ENCODE measurements at places on chromosomes 11 and 22.

DNA sequence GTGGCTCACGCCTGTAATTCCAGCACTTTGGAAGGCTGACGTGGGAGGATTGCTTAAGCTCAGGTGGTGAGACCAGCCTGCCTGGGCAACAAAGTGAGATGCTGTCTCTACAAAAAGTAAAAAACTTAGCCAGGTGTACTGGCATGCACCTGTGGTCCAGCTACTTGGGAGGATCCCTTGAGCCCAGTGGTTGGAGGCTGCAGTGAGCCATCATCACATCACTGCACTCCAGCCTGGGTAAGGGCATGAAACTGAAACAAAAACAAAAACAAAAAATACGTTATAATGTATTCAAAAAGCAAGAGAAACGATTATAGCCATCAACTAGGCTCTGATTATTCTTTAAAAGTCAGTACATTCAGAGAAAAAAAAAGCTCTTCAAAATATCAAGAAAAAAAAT is 62.5 kb downstream of the TCF20 start:
- DNase-seq = no peak

GRCh38 chr22:46244771-46245170 is 5.3 kb downstream of the CDPF1 start:
- no peak for DNase-seq

- DNase-seq = no peak
These were observed 4167.4 kb upstream of the OR11H1 start for GRCh38 chr22:11360632-11361031.

DNA sequence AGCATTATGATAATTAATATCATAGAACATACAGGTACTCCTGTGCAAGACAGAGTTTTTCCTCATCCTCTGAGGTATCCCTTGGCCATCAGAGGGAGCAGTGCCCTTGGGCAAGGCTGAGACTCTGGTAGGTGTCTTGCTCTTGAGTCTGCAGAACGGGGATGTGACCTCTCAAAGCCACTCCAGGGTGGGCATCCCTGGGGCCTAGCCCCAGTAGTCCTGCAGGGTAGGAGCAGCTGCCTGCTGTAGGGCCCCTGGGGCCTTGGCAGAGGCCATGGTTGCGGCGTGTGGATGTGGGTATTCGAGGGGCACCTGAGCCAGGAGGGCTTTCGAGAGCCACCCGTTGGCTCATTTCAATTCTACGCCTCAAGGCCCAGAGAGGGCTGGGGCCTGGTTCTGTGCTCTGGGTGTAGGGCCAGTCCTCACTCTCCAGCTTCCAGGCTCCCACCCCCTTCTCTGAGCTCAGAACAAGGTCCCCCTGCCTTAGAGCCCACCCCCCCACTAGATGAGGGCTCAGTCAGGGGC is 7.7 kb upstream of the OMP start:
- DNase-seq = no peak

DNA sequence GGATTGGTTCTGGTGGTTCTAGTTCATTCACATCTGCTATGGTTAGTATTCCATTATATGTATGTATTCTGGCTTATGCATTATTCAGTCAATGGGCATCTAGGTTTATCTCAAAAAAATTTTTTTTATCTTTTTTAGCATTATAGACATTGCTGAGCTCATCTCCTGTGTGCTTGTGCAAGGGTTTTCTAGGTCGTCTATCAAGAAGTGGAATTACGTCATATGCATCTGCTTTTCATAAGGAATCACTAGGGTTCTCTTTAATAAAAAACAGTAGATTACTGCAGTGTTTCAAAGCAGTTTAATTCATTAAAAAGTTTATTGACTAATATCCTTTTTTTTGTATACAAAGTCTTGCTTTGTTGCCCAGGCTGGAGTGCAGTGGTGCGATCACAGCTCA is 21.3 kb downstream of the TBC1D22A start:
- DNase-seq = no peak

DNA sequence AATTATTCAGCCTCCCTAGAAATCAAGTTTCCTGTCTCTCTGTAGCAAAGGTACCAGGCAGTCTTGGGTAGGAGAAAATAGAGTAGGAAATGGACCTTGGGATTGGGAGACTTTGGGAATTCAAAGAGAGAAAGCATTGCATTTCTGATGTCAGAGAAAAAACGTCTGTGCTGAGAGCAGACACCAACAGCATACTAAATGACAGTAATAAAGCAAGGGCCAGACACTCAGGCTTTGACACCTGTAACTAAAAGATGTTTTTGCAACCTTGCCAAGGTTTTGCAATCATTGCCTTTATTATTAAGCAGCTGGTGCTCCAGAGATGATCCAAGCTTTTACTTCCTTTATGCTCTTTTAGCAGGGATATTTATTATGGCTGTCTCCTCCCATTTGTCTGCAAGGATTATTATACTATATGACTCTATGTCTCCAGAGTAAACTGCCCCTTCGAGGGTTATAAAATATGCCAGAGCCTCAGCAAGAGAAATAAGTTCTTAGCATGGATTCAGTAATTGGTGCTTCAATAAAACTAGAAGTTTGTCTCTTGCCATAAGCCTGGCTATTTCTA is 85.2 kb upstream of the GRAMD1B start:
- DNase-seq = no peak

GRCh38 chr11:44709281-44709562 is 17.5 kb upstream of the TSPAN18 start:
- DNase-seq = no peak

- peak; percentile 20 for DNase-seq
These were observed 26.9 kb downstream of the SNAP29 start for GRCh38 chr22:20885557-20886323.
